Central memory CD4-positive, alpha-beta T cell (primary cell): ENCODE measurements at places on chromosomes 1 and 21.

- no peak for DNase-seq
Measured at GRCh38 chr1:157485793-157486192, 66.5 kb downstream of the FCRL5 start.

DNA sequence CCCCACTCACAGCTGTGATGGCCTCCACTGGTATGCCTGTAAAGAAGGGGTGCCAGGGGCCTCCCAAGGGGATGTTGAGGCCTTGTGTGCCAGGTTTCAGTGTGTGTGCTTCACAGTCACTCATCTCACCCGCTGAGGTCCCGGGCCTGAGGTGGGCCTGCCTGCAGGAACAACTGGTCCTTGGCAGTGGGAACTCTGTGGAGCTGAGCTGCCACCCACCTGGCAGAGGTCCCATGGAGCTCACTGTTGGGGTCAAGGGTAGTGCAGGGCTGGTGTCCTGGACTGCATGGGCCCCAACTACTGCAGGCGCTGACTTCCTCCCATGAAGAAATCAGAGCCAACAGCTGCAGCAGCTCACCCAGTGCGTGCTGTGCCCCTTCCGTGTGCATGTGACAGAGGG lies 17.3 kb upstream of the ZNF678 start:
- no peak for DNase-seq

DNA sequence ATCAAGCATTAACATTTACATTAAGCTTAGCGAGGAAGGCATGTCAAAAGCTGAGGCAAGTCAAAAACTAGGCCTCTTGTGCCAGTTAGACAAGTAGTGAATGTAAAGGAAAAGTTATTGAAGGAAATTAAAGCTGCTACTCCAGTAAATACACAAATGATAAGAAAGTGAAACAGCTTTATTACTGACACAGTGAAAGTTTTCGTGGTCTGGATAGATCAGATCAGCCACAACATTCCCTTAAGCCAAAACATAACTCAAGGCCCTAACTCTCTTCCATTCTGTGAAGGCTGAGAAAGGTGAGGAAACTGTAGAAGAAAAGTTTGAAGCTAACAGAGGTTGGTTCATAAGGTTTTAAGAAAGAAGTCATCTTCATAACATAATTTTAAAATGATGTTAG lies 131.9 kb downstream of the VAV3 start:
- DNase-seq: no peak

- no peak for DNase-seq
Measured at GRCh38 chr21:44291078-44291935, 5.6 kb downstream of the AIRE start.

GRCh38 chr1:161393151-161393550 lies 25.5 kb upstream of the CFAP126 start:
- no peak for DNase-seq

DNA sequence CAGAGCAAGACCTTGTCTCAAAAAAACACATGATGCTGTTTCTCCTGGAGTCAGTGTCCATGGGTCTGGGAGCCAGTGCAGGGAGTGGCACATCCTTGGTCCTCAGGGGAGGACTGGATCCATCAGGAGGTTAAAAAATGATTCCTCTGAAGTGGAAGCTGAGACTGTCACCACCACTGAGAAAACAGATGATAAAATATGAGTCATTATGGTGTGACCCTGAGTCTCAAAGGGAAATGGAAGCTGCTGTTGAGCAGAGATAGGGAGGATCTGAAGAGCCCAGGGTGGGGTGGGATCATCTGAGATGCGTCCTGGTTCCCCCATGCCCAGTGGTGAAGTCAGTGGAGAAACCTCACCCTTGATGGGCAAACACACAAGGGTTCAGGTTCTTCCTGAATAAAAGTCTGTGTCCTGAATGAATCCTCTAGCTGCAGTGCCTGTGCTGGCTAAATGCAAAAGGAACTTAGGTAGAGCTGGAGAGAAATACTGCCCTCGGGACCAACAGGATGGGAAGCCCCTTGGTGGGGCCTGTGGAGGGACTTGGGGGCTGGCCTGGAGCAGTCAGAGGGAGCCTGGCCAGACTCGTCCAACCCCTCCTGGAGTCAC lies 61.6 kb upstream of the TENT5B start:
- DNase-seq: no peak

GRCh38 chr1:197224160-197224559 lies 43.9 kb upstream of the CRB1 start:
- no peak for DNase-seq

- DNase-seq: no peak
Measured at GRCh38 chr1:47696737-47697441, 259.0 kb downstream of the FOXD2 start.

GRCh38 chr1:243793298-243793697 lies 56.7 kb downstream of the AKT3 start:
- DNase-seq: no peak

- no peak for DNase-seq
Measured at GRCh38 chr1:202621446-202621845, 88.8 kb downstream of the SYT2 start.

DNA sequence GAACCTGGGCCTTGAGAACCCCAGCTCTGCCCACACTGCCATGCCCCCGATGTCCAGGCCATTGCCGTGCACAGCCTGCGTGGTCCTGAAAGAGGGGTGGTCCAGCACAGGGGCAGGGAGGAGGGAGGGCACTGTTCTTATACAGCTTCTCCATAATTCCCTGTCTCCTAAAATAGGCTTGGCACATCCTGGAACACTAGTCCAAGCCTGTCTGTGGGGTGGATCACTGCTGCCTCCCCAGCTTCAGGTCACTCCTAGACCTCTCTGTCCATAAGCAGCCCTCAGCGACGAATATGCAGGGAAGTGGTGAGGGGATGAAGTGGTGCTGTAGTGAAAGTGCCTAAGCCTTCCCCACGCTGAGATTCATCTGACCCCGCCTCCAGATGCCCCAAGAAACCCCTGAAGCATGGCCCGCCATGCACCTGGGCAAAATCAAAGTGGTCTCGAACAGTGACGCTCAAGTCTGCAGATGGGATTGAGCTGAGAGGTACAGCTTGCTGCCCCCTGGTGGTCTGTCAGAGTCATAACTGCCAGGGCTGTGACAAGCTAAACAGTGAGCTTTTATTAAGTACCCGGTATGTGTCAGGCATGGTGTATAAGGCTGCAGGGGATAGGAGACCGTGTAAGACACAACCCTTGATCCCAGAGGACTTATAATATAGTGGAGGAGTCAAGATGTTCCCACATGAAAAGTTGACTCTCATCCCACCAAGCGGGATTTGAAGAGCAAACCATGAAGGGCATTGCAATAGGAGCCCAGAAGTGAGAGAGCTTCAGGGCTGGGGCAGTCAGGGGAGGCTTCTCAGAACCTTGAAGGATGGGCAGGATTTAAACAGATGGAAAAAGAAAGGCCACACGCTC lies 66.6 kb downstream of the FAM163A start:
- DNase-seq: peak; percentile 71

GRCh38 chr1:53190210-53190611 lies 6.4 kb upstream of the CPT2 start:
- DNase-seq: no peak

DNA sequence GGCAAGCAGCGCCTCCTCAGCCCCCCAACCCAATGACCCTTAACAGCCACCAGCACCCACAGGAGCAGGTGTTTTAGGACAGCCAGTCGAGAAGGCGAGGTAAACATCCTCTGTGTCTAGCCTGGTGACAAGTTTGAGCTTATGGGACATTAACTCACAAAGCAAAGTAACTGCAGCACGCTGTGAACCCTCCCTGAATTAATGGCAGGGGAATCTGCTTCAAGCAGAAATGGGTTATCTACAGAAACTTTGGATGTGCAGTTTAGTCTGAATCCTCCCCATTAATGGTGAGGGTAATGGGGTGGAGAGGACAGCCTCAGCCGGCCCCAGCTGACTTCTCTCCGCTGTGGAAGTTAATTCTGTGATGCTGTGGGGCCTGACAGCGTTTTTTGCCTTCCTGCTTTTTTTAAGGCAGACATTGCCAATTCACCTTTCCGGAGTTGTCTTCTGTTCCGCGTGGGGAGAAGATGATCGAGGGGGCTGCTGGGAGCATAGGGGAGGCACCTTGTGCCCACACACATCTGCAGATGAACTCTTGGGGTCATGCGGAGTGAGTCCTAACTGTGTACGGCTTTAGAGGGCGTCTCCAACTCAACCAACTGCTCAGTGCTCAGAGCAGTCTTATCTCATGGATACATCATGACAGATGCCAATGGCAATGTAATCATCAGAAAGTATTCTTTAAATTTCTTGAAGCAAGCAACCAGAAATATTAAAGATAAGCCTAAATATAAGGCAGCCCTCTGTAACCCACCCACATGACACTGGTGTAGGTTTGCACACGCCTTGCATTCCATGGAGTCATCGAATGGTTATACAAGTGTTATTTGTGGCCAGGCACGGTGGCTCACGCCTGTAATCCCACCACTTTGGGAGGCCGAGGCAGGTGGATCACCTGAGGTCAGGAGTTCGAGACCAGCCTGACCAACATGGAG lies 41.0 kb downstream of the POFUT2 start:
- DNase-seq: no peak

- DNase-seq: peak; percentile 10
Measured at GRCh38 chr1:230067419-230067870, 407 bp downstream of the GALNT2 start.

GRCh38 chr21:36646011-36646410 lies 52.9 kb upstream of the SIM2 start:
- no peak for DNase-seq

DNA sequence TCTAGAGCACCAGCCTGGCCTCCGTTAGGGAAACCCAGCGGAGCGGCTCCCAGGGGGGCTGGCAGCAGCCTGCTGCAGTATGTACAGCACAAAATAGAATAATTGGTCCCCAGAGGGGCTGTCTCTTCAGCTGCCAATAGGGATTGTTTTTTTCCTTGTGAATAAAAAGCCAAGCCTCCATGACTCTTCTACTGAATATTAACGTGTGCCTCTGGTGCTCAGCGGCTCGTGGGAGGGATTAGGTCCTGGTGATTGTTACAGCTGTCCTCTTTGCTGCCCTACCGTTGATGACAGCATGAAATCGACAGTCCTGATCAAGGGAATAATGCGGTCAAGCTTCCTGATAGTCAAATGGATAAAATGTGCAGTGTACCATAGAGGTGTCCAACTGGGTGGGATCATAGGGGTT lies 190.7 kb upstream of the RUNX1 start:
- DNase-seq: no peak

GRCh38 chr1:84298328-84298683 lies 3.2 kb upstream of the SAMD13 start:
- DNase-seq: peak; percentile 25

GRCh38 chr1:52598729-52599128 lies 3.4 kb upstream of the GPX7 start:
- DNase-seq: no peak

DNA sequence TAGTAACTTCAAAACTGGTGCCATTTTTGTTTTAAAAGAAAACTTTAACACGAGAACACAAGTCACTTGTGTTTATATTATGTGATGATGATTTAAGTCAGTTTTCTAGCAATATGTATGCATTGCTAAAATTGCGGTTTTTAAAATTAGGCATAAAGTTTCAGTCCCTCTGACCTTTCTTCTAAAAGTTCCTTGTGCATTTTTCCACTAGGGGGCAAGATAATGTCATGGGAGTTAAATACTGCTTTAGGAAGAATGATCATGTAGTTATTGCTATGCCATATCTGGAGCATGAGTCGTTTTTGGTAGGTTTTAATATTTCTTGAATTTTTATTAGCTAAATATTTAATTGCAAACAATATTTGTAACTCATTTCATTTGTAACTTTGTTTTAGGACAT lies 10.7 kb downstream of the CDC7 start:
- peak; percentile 32 for DNase-seq

DNA sequence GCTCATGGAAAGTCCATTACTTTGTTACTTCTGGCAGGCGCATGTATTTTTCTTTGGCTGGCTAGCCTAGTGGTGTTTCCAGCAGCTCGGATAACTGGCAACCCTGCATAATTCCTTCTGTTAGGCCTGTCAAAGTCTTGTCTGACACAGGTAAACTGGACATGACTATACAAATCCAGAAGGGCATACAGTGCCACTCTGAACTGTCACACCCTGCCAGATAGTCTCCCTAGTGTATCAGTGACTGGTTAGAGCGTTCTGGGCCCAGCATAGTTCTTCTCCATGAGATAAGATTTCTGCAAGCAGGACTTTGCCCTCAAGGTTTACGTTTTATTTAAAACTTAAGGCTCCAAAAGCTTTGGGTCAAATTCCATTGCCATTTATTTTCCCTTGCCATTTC lies 177.7 kb upstream of the GORAB start:
- no peak for DNase-seq

- no peak for DNase-seq
Measured at GRCh38 chr1:231032963-231033362, 7.1 kb downstream of the FAM89A start.

GRCh38 chr1:201597551-201598230 lies 58.8 kb downstream of the NAV1 start:
- no peak for DNase-seq

- no peak for DNase-seq
Measured at GRCh38 chr1:1945782-1946393, 26.8 kb upstream of the TMEM52 start.

DNA sequence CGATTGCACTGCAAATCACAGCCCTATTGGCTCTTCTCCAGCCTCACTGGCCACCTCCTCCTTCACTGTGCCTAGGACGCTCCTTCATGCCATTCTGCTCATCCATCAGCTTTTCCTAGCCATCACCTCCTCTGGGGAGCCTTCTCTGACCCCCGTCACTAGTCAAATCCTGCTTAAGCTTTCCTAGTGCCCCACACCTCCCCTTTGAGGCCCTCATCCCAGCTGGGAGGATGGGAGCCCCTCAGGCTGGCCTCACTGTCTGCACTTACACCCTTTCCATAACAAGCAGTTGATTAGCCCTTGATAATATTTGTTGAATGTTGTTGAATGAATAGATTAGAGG lies 50.7 kb downstream of the KLHDC7A start:
- DNase-seq: no peak

DNA sequence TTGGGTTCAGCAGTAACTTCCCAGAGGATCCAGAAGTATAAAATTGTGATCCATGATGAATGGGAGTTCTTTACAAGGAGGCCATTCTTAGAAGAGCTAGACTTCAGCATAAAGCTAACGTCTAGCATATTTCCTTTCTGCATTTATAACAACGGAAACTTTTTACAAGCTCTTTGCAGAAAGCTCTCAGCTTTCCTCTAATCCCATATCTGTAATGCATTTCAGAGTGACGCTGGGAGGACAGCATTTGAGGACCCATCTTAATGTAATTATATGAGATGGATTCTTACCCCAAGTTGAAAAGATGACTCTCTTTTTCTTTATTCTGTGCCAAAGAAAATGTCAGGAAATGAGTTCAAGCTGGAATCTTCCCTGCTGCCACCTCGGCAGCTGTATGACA lies 132.0 kb upstream of the CACHD1 start:
- DNase-seq: no peak

DNA sequence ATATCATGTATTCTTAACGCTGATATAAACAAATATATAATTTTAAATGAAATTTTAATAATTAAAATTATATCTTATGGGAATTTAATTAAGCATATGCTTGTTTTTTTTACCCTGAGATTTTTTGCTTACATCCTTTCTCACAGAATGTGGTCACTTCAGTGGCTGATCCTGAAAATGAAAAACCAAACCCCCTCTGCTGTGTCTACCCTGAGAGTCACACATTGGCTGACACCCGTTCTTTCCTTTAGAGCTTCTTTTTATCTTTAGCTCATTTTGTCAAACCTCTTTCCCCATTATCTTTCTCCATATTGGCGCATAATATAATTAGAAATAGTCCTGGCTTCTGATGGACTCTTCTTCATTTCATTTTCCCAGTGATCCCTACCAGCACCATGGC lies 10.8 kb upstream of the CACYBP start:
- DNase-seq: no peak

- no peak for DNase-seq
Measured at GRCh38 chr1:201284636-201285035, 1.3 kb downstream of the PKP1 start.
